ENCODE measurements at places on chromosomes 2 and 18.

DNA sequence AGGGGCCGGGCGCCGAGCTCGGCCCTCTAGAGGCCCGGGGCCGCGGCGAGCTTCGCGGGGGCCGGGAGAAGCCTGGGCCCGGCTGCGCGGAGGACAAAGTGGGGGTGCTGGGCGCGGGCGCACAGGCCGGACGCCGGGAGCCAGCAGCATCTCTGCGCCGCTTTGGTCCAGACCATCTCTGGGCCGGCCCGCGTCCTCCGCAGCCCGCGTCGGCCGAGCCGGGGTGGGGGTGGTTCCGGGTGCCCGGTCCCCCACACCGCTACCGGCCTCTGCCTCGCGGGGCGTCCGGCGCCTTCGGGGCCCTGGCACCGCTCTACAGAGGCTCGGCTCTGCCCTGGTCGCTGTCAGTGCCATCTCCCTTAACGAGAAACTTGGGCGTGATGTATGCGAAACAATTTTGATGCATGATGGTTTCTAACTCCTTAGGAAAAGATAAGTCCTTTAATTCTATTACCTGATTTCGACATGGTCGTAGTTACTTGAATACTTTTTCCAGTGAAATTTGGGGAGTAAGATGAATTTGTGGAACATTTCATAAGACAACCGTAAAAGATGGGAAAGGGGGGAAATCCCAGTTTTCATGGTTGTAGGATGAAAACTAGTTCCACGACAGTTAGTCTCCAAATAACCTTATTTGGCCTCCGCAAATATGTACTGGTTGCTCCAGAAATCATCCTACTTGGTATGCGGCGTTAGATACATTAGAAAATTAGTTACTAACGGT lies 562 bp downstream of the TWSG1 start:
- DNase-seq = peak; percentile 16

DNA sequence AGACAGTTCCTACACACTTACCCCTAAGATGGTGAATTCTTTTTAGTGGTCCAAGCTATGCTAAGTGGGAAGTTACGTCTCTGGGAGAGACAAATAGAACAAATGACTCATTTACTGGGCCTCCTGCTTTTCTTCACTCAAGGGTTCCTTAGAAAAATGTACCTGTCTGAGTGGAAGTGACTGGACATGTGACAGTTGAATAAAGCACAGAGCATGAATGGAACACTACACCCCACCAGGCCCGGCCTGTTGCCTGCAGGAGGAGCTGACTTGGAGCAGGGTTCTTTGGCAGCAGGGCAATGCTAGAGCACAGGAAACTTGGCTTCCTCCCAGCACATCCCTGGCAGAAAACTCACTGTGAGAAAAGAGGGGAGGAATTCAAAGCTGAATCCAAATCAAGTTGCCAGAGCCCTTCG lies 451.0 kb upstream of the SETBP1 start:
- no peak for DNase-seq

GRCh38 chr18:21141668-21142422 lies 30.2 kb upstream of the ROCK1 start:
- DNase-seq = no peak

DNA sequence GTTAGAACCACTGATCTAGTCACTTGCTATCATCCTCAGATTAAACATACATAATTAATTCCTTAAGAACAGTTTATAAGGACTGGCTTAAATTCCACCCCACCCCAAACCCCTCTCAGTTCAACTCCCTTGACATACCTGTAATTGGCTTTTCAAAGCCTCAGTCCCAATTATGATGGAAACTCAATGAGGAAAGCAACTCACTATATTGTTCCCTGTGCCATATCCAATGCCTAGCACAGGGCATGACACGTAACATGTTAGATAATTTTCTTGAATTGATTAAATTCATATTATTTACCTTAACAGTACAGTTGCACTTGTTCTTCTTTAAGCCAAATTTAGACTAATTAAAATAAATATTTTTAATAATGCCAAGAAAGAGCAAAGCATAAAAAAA lies 465.1 kb upstream of the CHAC2 start:
- DNase-seq = no peak

DNA sequence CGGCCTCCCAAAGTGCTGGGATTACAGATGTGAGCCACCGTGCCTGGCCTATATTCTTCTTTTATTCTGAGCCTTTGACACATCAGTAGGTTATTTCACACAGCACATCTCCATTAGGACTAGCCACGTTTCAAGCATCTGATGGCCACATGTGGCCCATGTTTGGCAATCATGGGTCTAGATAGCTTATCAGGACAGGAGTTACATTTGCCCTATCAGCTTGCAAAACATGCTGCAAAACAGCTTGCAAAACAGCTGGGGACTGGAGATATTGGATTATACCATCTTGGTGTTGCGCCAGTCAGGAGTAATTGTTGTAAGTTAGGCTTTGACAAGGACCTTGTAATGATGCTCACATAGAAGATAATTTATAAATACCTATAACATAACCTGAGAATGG lies 94.9 kb downstream of the GBX2 start:
- DNase-seq = no peak

DNA sequence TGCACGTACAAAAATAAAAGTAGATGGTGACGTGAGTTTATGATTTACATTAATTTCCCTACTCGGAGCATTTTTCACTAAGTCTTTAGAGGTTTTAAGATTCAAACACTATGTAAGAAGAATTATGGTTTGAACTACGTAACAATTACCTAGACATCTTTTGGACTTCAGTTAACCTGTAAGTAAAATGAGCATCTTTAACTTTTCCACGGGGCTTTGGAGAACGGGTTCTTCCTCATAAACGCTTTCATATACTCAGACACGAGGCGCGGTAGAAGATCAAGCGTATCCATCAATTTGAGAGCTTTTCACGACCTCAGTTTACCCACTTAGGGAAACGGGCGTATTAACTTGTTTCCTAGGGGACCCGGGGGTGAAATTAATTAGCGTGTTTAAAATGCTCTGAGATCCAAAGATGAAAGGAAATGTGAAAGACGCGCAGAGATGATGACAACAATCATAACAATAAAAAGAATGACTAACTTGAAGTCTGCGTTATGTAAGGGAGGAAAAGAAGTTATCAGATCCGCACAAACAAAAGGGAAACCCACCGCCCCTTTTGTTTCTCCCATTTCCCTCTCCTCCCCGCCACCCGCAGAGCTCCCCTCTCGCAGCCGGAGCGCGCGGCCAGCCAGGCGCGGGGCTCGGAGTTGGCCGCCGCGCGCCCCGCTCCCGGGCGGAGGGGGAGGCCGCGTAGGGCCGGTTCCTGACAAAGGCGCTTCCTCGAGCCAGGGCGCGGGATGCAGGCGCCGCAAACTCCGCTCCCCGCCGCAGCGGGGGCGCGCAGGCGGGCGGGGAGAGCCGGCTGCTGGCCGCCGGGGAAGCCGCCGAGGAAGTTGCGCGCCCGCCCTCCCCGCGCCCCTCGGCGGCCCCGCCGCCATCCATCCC lies 807 bp downstream of the PELI1 start:
- no peak for DNase-seq

DNA sequence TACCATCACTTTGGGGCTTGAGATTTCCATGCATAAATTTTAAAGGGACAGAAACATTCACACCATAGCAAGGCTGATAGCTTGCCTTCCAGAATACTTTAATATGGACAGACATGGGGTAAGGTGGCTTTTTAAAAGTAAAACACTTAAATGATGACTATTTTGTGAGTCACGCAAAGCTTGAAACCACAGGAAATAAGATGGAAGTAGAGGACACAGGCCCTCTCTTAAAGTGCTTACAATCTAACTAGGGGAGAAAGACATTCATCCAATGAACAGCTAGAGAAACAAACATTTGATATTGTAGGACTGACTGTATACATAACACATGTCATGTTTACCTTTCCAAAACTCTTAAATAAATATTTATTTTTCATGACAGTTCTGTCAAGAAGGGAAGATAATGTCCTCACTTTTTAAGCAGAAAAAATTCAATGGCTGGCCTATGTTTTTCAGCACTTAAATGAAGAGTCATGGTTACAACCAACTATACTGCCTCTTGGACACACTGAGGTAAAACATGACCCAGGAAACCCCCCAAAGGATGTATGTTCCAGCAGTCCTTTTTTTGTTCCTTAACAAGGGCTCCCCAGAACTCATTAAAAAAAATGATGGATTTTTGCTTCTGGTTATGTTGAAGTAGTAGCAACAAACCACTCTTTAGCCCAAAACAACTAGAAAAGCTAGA lies 120.0 kb upstream of the RBMS1 start:
- DNase-seq = no peak

DNA sequence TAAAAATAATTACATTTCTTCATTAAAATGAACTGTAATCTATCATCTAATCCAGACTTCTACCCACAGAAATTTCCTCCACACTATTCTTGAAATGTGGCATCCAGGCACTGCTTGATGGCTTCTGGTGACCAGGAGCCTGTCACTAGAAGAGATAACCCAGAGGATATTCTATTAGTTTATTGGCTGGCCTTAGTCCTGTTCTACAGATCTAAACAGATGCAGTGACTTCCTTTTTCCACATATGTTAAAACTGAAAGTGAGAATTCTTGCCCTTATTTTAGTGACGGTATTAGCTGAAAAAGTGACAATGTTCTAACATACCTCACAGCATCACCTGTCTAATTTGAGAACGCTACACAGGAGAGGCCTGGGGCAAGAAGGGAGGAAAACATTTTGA lies 775.4 kb downstream of the TSN start:
- DNase-seq = no peak

DNA sequence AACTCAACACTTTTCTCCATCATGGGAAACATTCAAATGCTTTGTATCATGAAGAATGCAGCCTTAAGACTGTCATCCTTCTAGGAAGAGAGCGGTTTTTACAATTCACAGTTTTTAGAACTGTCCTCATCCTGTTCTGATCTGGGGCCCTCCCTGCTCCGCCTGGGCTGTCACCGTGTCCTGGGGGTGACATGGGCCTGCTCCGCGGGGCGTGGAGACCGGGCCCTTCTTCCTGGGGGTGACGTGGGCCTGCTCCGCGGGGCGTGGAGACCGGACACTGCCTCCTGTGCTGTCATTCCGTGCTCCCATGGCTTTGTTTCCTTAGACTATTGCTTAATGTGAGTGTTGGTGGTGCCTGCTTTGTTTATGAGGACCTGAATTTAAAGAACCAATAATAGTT lies 122.8 kb downstream of the TMEM18 start:
- no peak for DNase-seq

DNA sequence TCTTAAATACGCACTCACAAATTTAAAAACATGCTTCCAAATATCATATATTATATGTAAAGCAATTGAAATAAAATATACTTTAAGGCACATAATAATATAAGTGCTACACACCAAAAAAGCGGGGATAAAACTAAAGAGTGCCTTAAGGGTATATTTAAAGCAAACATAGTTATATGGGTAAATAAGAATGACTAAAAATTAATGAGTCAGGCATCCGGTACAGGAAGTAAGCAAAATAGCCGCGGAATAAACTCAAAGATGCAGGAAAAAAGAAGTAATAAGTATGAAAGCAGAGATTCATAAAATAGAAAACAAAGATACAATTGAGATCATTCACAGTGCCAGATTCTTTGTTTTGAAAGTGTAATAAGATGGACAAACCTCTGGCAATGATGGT lies 503.5 kb upstream of the SOX11 start:
- DNase-seq = no peak

GRCh38 chr18:13003466-13003896 lies 12.3 kb downstream of the CEP192 start:
- no peak for DNase-seq

GRCh38 chr18:45111502-45111848 lies 430.8 kb downstream of the SETBP1 start:
- no peak for DNase-seq

GRCh38 chr18:75429975-75430374 lies 2.5 kb upstream of the SMIM21 start:
- DNase-seq = no peak

DNA sequence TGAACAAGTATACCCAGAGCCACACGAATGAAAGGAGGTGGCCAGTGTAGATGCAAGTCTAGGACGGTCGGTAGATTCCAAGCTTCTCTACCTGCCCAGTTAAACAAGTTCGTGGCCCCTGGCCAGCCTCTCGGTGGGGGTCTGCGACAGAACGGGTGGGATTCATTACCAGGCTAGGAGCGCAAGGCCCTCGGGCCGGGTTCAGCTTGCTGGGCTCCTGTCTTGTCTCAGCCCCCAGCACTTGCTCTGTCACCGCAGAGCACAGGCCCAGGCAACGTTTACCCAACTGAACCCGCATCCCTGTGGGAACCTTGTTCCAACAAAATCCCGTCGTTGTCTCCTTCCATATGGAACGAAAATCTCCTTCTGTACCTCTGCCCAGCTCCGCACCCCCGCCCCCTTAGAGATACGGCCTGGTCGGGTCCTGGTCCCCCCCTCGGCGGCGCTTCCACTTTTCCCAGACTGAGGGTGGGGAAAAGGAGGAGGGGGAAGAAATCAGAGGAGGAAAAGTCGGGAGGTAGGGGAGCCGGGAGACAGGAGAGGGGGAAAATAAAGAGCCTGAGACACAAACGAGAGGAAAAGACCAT lies 1.9 kb upstream of the EMX1 start:
- no peak for DNase-seq

DNA sequence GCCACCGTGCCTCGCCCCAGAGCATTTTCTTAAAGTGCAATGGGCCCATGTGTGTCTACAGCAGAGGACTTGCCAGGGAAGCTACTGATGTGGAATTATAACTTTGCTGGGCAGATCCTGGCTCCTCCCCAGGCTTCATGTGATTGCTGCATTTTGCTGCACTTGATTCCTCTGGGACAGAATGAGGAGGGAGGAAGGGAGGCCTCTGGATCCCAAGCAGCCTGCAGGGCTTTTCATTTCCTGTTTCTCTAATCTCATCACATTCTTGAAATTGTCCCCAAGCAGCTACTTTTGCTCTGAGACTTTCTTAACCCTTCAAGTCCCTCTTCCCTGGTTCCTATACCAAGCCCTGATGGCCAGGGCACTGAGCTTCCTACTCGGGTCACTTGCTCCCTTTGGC lies 134.4 kb upstream of the SEC11C start:
- DNase-seq = no peak
